8988T (cell line): ENCODE measurements at places on chromosomes 4 and X.

DNA sequence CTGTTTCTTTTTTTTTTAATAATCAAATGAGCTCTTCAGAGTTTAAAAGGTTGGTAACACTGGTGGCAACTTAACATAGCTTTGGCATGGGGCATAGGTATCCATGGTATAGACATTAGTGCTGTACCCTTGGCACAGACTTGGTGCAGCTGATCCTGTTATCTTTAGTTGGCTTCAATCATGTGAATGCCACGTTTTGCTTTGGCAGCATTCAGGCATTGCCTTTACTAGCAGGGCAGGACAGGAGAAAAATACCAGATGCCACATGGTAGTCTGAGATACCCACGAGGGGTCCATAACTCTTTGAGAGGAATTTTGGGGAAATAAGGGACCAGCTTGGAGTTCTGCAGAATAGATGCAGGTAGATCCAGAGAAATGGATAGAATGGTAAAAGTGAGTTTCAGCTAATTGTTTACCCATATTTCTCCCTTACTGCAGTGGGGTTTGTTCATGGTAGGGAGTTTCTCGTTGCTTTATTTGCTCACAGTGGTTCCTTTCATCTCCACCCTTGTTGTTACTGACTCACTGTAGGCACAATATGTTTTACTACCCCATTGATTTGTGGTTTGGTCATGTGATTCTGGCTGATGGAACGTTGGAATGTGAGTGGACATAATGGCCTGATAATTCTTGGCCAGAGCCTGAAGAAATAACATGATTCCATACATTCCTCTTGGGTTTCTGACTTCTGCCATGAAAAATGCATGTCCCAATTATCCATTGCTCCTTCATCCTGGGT is 342.7 kb downstream of the GLUD2 start:
- no peak for DNase-seq

GRCh38 chrX:149284616-149285015 is 220.5 kb downstream of the IDS start:
- DNase-seq = no peak

- no peak for DNase-seq
Observed at GRCh38 chr4:24666316-24666715, 82.0 kb upstream of the DHX15 start.

DNA sequence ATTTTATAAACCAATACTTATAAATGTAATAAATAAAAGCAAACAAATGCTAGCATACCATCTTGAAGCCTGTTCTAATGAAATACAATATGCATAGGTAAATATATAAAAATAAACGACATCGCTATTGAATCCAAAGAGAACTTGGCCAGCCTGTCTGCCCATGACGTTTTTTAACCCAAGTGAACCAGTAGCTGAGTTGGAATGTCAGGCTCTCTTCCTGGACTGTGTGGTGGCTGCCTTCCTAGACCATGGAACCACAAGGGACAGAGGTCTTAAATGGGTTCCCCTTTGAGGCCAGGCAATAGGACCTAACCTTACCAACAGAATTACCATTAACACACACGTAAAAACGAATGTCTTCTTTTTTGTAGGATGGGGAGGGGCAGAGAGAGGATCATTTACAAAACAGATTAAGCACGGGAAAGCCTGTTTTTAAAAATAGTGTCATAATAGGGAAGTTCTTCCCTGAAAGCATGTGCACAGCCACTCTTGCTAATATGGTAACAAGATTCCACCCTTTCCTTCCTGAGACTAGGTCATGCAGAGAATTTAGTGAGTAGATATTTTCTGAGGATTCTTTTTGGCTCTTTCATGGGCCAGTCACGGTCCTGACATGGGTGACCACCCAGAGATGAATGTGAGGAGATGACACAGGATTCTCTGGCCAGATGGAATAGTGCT is 69.4 kb upstream of the ACSL1 start:
- DNase-seq = no peak

GRCh38 chr4:71253545-71253944 is 85.3 kb upstream of the SLC4A4 start:
- no peak for DNase-seq

DNA sequence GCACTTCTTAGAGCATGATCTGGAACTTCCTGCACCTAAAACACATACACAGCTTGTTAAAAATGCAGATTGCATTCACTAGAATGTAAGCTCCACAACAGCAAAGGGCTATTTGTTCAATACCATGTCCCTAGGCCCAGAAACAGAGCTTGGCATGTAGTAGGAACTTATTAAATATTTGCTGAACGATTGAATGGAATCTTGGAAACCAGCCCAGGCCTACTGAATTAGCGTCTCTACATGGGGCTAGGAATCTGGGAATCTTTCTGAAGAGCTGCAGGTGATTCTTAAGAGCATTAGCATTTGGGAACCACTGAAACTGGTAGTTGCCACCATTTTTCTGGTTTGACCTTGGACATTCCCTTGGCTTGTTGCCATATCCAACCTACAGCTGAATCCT is 234.1 kb downstream of the STIM2 start:
- DNase-seq = no peak

DNA sequence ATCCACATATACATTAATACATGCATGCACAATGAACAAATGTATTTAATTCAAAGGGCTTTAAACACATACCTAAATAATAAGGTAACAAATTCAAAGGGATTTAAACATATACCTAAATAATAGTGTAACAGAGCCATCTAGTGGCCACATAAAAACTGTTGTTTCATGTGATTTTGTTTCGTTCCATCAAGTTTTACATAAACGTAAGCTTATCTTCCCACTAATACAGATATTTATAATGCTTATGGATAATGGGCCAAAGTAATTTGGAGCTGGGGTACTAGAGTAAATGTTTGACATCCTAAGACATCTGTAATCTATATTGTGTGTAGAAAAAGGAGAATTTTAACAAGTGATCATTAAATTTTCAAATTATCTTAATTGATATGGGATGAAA is 82.3 kb downstream of the PRSS12 start:
- DNase-seq = no peak

- no peak for DNase-seq
Observed at GRCh38 chrX:134753718-134754008, 95.4 kb upstream of the PLAC1 start.

- DNase-seq = no peak
Observed at GRCh38 chrX:134933248-134933647, 57.5 kb upstream of the SMIM10 start.

DNA sequence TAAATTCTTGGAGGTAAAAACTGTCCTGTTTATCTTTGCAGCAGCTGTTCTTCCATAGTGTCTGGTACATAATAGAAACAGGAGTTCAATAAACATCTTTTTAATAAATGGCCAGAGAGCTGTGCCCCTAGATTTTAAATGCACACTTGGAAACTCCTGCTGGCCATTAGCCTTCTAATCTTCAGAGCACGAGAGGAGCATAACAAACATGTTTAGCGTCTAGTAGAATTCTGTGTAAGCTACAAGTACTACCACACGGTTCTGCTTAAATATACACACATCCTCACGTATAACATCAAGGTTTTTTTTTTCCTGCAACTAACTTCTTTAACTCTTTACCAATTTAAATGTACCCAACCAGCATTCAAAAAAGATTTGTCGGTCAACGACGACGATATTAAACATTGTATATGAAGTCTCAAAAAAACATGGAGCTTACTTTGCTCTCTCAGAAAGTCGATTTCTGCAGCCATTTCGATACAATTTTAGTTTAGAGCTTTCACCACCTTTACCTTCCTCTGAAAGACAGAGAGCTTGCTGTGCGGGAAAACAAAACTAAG is 628 bp downstream of the SCLT1 start:
- DNase-seq = no peak

DNA sequence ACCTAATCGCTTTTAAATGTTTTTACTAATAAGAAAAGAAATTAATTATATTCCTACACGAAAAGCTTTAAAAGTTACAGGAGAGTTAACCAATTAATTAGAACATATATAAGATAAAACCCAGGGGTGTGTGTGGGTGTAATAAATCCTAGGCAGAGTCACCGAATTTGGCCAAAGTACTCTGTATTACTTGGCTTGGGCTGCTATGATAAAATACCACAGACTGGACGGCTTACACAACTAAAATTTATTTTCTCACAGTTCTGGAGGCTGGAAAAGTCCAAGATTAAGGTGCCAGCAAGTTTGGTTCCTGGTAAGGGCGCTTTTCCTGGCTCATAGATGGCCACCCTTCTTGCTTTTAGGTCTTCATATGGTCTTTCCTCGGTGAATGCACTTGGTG is 10.4 kb downstream of the AWAT1 start:
- DNase-seq = no peak

- no peak for DNase-seq
Observed at GRCh38 chr4:152973629-152974467, 37.7 kb downstream of the FHDC1 start.

GRCh38 chr4:2931512-2932301 is 31.5 kb downstream of the NOP14 start:
- no peak for DNase-seq
